Colonic mucosa (tissue), 4 donors: ENCODE measurements at places on chromosomes 5 and 9. TPM values are rescaled to one million over a fixed set of nuclear protein-coding genes. Genes with fewer than 3 reads are reported as not detected.

The GCNT4 gene
- total RNA-seq = 2.7 TPM

The DRD1 gene
- not detected for total RNA-seq

The C9orf153 gene
- not detected for total RNA-seq

The OR2S2 gene
- total RNA-seq = not detected

The IL9 gene
- not detected for total RNA-seq

The C9 gene
- total RNA-seq = 0.57 TPM

The MACROH2A1 gene
- 191 TPM for total RNA-seq

The LRRC70 gene
- total RNA-seq = 2.7 TPM

The BARHL1 gene
- not detected for total RNA-seq

The PCDHGA9 gene
- total RNA-seq = 2.2 TPM

The LCN10 gene
- total RNA-seq = 3.3 TPM

The MRPL22 gene
- total RNA-seq = 62.3 TPM

The CARTPT gene
- 2.4 TPM for total RNA-seq

The SMC2 gene
- total RNA-seq = 14.4 TPM

The SGCD gene
- 2.2 TPM for total RNA-seq

The NFIB gene
- 54.0 TPM for total RNA-seq

The BHMT2 gene
- total RNA-seq = 0.90 TPM

The THG1L gene
- 15.9 TPM for total RNA-seq

The BSPRY gene
- 25.6 TPM for total RNA-seq

The TSLP gene
- total RNA-seq = 0.45 TPM

The CARD19 gene
- 56.3 TPM for total RNA-seq

The PCDHB9 gene
- total RNA-seq = 0.47 TPM

The SLIT3 gene
- 3.4 TPM for total RNA-seq

The RASA1 gene
- 28.8 TPM for total RNA-seq

The MACIR gene
- 53.1 TPM for total RNA-seq

The ZNF454 gene
- 1.4 TPM for total RNA-seq

The AQP3 gene
- 13.3 TPM for total RNA-seq

The PCDHB15 gene
- total RNA-seq = 0.27 TPM

The CLIC3 gene
- total RNA-seq = 3.6 TPM

The WDR38 gene
- not detected for total RNA-seq

The IRGM gene
- total RNA-seq = not detected

The HNRNPA0 gene
- total RNA-seq = 26.9 TPM

The TTC23L gene
- 0.35 TPM for total RNA-seq

The OMD gene
- 0.88 TPM for total RNA-seq

The PCDHGB3 gene
- total RNA-seq = 0.57 TPM

The THBS4 gene
- 0.27 TPM for total RNA-seq

The RPL7A gene
- 2,136 TPM for total RNA-seq

The LCN6 gene
- total RNA-seq = 1.2 TPM

The LIX1 gene
- total RNA-seq = not detected

The PCDHGB1 gene
- total RNA-seq = 0.15 TPM

The TOPORS gene
- total RNA-seq = 17.4 TPM
